ENCODE measurements at places on chromosomes 12 and 14. TPM values are rescaled to one million over a fixed set of nuclear protein-coding genes. Genes with fewer than 3 reads are reported as not detected.

The SDR9C7 gene
- not detected for total RNA-seq

The RTRAF gene
- total RNA-seq, result 275 TPM

The SERPINA10 gene
- total RNA-seq, result not detected

The GARIN6 gene
- total RNA-seq, result not detected

The DHH gene
- total RNA-seq, result 0.07 TPM

The MYH6 gene
- total RNA-seq, result not detected

The CISTR gene
- not detected for total RNA-seq

The DAO gene
- not detected for total RNA-seq

The FAM181A gene
- total RNA-seq, result not detected

The ADAM21 gene
- 0.32 TPM for total RNA-seq

The TEX22 gene
- total RNA-seq, result 2.6 TPM

DNA sequence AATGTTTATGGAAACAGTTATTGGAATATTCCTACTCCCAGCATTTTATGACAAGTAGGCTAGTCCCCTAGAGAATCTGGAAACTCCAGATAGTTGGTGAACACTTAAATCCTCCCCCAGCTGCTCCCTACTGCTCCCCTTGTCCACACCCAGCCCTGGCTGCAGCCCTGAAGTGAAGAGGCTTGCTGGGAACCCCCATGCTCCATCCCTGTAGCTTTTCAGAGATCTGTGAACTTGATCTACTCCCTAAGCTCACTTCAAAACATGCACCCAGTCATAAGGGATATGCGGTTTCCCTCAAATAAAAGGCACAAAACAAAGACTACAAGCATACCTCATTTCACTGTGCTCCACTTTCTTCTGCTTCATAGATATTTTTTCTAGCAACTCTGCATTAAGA lies 33.2 kb downstream of the EGLN3 start:
- no peak for DNase-seq

DNA sequence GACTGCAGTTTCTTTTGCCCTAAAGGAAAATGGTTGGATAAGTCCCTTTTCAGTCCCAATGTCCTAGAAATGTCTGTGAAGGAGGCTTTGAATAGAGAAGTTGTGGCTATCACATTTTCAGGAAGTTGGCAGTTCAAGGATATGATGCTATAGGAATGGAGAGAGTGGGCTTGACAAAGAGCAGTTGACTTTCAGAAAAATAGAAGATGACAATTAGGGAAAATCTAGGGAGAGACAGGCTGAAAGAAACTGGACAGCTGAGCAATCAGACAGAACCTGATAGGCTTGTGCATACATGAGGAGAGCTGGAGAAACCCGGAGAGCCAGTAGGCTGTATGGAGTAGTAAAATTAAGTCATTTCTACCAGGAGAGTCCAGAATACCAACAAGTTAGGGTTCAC lies 50.5 kb downstream of the LMNTD1 start:
- no peak for DNase-seq

DNA sequence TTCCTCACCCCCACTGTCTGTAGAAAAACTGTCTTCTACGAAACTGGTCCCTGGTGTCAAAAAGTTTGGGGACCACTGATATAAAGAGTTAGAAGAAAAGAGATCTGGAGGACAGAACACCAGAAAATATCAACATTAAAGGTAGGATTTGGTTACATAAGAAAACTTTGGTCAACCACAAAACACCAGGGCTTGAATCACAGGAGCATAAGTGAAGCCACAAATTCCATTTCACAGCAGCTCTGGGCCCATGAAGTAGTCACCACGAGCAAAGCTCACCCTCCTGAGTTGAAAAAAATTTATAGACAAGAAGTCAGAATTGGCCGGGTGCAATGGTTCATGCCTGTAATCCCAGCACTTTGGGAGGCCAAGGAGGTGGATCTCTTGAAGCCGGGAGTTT lies 19.4 kb downstream of the RALGAPA1 start:
- DNase-seq, result no peak

DNA sequence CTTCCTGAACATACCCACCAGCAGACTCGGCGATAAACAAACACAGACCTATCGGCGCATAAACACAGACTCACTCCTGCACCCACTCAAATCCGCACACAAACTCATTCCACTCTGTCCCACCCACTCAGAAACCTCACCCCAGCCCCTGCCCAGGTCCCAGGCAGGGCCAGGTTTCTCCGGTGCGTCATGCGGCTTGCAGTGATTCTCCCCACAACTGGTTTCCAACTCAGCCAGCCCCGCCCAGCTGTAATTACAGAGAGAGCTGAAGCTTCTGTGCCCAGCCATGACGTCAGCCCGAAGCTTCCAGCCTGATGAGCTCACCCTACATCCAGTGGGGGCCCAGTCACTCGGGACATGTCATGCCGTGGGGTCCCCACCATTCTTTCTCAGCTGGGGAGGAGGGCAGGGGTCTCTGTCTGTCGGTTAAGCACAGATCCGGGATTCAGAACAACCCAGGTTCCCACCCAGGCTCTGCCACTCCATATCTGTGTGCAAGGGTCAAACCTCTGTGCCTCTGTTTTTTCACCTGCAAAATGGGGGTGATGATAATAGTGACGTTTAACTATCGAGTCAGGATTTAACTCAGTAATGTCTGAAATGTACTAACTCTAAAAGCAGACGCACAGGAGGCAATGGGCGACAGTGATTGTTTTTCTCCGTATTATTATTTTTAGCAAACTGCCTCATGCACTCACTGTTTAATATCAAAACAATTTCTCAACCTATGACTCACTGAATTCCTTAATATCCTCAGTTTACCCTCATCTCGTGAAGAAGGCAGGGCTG lies 2.3 kb upstream of the HSPB8 start:
- no peak for DNase-seq

GRCh38 chr14:95559203-95559602 lies 24.4 kb downstream of the GLRX5 start:
- no peak for DNase-seq

- DNase-seq, result peak; percentile 30
Observed at GRCh38 chr12:12724421-12725085, 7.4 kb downstream of the CDKN1B start.

- DNase-seq, result peak; percentile 39
Observed at GRCh38 chr14:50521912-50522341, 10.4 kb downstream of the MAP4K5 start.

- DNase-seq, result peak; percentile 46
Observed at GRCh38 chr14:92108345-92109254, 2.2 kb upstream of the ATXN3 start.

GRCh38 chr14:68297039-68297438 lies 477.5 kb downstream of the RAD51B start:
- no peak for DNase-seq

GRCh38 chr12:126247936-126248335 lies 1182.7 kb downstream of the AACS start:
- no peak for DNase-seq
